ENCODE measurements at places on chromosomes 7 and 10.

DNA sequence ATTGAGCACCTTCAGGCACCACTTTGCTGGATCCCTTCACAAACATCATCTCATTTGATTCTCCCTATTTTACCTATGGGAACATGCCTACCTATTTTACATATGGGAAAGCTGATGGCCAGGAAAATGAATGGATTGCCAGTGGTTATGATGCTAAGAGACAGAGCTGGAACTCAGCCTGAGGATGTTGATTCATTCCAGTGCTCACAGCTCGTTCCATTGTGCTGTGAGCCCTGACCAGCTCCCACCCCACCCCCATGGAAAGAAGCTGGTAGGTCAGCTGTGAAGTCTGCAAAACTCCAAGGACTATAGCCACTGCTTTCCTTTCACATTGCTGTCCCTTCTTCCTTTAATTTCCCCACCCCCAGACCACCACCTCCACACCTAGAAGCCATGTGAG lies 9.6 kb downstream of the UBTD1 start:
- DNase-seq = no peak

GRCh38 chr7:114973147-114973546 lies 51.3 kb downstream of the MDFIC start:
- no peak for DNase-seq

GRCh38 chr10:7773845-7774801 lies 13.7 kb downstream of the KIN start:
- DNase-seq = no peak

GRCh38 chr10:44400541-44400940 lies 15.6 kb upstream of the CXCL12 start:
- no peak for DNase-seq

DNA sequence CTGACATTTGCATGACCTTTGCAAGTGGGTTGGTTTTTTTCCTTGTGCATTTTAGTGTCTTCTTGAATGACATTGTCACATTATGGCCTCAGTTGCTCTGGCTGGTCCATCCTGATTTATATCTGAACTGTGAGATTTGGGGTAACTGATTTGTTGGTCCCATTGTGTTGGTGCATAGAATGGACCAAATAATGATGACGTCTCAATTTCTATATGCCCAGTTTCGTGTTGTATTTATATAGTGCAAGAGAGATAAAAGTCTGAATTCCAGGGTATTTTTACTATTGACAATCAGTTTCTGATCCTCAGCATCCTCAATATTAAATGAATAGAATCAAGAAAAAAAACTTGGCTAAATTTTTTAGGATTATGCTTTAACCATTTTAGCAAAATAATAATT lies 281.8 kb downstream of the HDAC9 start:
- no peak for DNase-seq

DNA sequence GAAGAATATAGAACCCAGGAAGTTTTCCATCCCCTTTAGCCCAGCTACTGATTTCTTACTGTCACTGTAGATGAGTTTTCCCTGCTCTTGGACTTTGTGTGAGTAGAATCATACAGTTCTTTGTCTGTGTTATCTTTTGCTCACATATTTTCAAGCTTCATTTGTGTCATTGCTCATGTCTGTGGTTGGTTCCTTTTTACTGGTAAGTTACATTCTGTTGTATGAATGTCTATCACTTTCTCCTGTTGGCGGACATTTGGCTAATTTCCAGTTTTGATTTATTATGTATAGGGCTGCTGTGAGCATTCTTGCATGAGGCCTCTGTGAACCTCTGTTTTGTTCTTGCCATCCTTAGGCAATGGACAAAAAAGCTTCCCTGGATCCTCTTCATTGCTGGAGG lies 5.3 kb downstream of the GLRX3 start:
- DNase-seq = no peak

- DNase-seq = no peak
These were observed 399.7 kb upstream of the ETV1 start for GRCh38 chr7:14389181-14389591.

DNA sequence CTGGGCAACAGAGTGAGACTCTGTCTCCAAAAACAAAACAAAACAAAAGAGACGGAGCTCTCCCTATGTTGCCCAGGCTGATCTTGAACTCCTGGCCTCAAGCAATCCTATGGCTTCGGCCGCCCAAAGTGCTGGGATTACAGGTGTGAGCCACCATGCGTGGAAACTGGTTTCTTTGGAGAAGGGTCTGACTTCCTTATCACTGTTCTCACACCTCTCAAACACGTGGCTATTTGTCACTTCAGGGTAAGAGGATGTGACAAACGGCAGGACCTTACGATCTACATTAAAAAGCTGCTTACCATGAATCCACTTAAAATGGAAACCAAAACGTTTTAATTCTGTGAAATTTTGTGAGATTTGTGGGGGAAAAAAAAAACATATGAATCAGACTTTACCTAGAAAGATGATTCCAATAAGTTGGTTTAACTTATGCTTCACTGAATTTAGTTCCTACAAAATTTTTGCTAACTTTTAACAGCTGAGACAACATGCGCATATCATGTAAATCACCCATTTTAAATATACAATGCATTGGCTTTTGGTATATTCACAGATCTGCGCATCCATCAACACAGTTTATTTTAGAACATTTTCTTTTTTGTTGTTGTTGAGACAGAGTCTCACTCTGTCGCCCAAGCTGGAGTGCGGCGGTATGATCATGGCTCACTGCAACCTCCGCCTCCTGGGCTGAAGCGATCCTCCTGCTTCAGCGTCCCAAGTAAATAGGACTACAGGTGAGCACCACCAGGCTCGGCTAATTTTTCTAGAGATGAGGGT lies 18.7 kb upstream of the FOXK1 start:
- no peak for DNase-seq

GRCh38 chr7:85111761-85112160 lies 75.1 kb downstream of the SEMA3D start:
- DNase-seq = no peak

DNA sequence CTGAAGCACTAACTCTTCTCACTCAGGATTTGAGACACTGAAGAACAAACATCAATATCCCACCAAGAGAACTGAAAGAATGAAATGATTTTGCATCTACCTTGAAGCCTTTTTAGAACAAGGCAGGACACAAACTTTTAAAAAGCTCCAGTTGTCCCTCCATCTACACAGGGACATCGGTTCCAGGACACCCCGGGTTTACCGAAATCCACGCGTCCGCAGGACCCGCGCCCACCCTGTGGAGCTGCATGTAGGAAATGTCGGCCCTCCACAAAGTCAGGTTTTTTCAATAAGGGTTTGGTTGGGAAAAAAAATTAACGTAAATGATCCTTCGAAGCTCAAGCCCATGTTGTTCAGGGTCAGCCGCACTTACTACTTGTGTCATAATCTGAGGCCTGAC lies 94.0 kb downstream of the DIP2C start:
- no peak for DNase-seq

DNA sequence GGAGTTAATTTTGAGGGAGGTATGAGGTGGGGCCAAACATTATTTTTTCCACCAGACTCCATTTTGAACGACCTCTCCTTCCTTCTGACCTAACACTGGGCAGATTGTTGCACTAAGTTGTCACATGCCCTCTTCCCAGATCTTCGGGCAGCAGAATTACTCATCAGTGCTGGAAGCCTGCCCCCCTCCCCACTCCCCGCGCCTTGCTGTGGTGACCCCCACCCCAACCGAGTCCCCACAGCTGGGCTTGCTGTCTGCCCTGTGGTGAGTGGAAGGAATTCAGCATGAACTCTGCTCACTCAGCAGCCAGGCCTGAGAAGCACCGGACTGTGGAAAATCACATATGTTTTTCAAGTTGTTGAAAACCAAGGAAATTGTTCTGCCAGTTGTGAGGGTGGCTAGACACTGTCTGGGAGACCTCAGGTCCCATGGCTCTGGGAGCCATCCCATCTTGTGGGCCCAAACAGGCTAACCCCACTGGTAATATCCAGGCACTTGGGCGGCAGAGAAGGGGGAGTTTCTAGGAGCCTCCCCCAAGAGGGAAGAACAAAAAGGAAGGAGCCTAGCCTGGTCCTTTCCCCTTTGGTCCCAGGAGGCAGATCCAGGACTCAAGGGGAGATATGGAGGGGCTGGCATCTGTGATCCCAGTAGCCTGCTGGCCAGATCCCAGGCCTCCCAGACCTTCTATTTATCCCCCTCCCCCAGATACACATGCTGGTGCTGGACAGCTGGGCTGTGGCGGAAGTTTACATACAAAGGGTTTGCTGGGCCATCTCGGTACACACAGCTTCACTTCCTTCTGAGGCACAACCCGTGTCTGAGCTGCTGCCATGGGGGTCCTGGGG lies 3.5 kb upstream of the AEBP1 start:
- no peak for DNase-seq

DNA sequence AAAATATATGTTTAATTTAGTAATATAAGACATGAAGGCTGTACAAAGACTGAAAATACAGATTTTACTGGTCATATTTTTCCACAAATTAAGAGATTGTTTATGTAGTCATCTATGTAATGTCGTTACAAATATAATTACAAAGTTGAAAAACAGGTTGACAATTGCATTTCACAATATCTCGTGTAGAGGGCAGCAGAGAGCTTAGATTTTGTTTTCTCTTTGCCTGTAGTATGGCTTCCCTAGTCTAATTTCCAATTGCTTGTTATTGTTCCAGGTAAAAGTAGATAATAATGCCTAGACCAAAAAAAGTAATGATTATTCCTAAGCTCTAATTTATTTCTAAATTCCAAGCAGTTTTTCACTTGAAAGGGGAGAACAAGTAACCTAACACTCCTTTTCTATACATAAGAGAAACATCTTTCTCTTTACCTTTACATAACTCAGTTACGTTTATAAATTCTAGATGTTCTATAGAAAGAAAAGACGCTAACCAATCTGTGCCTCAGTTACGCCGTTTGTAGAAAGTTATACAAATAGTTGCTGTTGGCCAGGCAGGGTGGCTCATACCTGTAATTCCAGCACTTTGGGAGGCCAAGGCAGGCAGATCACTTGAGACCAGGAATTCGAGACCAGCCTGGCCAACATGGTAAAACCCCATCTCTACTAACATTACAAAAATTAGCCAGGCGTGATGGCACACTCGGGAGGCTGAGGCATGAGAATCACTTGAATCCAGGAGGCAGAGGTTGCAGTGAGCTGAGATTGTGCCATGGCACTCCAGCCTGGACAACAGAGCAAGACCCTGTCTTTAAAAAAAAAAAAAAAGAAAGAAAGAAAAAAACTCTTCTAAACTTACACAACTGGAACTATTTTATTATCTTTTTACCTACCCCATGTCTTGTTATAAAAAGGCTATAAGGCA lies 30.0 kb downstream of the NET1 start:
- no peak for DNase-seq
